ENCODE measurements at places on chromosomes 16 and 17. TPM values are rescaled to one million over a fixed set of nuclear protein-coding genes. Genes with fewer than 3 reads are reported as not detected.
A peak's percentile ranks its signal among the peaks of the same experiment; 100 is the strongest.

TMEM238L gene
- total RNA-seq = not detected

PRAC2 gene
- not detected for total RNA-seq

RPGRIP1L gene
- 17.3 TPM for total RNA-seq

DNA sequence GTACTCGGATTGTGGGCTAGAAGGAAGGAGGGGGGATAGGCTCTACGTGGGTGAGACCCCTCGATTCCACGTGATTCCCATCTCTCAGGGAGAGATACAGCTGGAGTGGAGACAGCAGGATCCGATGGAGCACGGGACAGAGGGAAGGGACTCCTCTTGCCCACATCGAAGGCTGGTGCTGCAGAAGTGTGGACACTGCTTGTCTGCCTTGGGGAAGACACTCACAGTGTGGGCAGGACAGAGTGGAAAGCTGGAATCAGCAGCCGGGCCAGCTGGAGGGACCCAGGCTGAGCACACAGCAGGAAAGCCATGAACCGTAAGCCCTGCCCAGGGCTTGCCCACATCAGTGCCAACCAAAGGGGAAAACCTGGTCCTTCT lies 42.1 kb upstream of the RPH3AL start:
- H3K27ac ChIP-seq = no peak overlapping the region
- DNase-seq = no peak
- no peaks in the 10 kb centered on the region for H3K36me3 ChIP-seq

DNA sequence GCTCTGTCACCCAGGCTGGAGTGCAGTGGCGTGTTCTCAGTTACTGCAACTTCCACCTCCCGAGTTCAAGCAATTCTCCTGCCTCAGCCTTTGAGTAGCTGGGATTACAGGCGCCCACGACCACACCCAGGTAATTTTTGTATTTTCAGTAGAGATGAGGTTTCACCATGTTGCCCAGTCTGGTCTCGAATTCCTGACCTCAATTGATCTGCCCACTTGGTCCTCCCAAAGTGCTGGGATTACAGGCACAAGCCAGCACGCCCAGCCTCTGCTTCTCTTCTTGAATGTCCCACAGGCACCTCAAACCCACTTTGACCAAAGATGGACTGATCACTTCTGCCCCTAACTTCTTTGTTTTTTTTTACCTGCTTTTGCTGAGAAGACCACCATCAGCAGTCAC lies 4.6 kb upstream of the ARL5C start:
- no peak overlapping the region for H3K4me3 ChIP-seq
- peaks cover 7% of the 10 kb centered on the region for H3K4me1 ChIP-seq
- no peak for DNase-seq
- H3K27me3 ChIP-seq = peaks cover 11% of the 10 kb centered on the region

GRCh38 chr17:50210240-50211225 lies 9.1 kb upstream of the COL1A1 start:
- no peaks in the 10 kb centered on the region for H3K36me3 ChIP-seq
- no peak overlapping the region for H3K27ac ChIP-seq
- peak; percentile 66 for DNase-seq

DNA sequence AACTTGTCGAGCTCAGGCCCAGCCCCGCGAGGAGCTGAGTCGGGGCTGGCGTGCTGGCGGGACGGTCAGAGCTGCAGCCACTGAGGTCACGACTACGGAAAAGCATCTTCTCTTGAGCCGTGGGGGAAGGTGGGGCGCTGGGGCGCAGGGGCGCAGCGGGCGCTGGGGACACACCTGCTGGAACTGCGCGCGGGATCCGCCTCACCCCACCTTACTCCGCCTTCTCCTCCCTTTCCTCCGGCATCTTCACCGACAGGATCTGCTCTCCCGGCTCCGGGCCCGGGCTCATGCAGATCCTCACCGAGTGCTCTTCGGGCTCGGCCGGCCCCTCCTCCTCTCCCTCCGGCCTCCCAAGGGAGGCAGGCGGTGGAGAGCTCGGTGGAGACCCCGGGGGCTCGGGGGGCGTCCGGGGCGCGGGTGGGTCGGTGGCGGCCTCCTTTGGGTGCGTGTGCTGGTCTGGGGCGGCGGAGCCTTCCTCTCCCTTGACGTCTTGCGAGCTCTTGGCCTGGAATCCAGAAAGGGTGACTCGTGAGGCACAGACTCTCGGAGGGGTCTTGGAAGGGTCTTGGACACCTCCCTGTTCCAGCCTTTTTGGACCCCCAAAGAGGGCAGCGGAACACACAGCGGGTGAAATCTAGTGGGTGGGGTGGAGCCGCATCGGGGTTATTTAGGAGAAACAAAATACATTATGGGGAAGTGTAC lies 81.8 kb upstream of the KIFC3 start:
- no peaks in the 10 kb centered on the region for H3K4me1 ChIP-seq
- DNase-seq = no peak
- no peak overlapping the region for H3K4me3 ChIP-seq
- no peak overlapping the region for H3K27ac ChIP-seq
- H3K36me3 ChIP-seq = no peaks in the 10 kb centered on the region

- H3K4me3 ChIP-seq = peak overlapping the region; percentile 88
- no peaks in the 10 kb centered on the region for H3K27me3 ChIP-seq
- peak overlapping the region; percentile 87 for H3K27ac ChIP-seq
- peaks cover 73% of the 10 kb centered on the region for H3K36me3 ChIP-seq
- H3K4me1 ChIP-seq = peaks cover 35% of the 10 kb centered on the region
Measured at GRCh38 chr17:7309628-7310027, 2.2 kb downstream of the EIF5A start.

DNA sequence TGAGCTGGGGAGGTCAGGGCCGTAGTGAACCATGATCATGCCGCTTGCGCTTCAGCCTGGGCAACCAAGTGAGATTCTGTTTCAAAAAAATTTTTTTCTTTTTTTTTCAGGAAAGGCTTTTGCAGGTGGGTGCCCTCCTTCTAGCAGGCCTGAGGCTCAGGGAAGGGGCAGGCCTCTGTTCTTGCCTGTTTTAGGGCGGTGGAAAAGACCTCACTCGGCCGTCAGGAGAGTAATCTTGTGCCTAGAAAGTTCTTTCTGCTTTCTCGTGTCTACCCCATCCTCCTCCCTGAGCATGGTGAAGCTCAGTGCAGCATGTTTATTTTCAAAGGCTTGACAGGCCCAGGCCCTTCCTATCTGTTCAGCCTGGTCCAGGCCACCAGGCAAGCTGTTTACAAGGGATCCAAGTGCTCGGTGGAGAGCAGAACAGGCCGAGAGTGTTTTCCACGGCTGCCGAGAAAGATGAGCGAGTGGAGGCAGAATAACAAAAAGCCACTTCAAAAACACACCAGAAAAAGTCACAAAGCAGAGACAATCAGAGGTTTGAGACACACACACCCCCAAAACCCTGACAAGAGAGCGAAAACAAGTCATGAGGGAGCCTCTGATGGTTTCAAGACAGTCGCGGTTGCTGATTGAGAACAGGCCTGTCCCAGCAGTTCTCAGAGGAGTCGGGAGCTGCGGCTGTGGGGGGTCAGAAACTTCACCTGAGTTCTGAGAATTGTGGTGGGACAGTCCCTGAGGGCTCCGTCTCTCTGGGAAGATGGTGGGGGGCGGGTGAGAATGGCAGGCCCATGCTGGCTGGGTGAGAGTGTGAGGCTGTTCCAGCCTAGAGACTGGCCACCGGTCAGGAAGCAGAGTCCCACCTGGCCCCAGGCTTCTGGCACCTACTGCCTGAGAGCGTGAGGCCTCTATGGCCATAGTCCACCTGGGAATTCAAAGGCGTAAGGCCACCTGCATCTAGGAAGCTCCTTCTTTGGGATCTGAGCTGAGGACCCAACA lies 37.5 kb upstream of the CCR7 start:
- H3K4me1 ChIP-seq = no peaks in the 10 kb centered on the region
- H3K36me3 ChIP-seq = no peaks in the 10 kb centered on the region
- no peak for DNase-seq
- no peak overlapping the region for H3K27ac ChIP-seq

DNA sequence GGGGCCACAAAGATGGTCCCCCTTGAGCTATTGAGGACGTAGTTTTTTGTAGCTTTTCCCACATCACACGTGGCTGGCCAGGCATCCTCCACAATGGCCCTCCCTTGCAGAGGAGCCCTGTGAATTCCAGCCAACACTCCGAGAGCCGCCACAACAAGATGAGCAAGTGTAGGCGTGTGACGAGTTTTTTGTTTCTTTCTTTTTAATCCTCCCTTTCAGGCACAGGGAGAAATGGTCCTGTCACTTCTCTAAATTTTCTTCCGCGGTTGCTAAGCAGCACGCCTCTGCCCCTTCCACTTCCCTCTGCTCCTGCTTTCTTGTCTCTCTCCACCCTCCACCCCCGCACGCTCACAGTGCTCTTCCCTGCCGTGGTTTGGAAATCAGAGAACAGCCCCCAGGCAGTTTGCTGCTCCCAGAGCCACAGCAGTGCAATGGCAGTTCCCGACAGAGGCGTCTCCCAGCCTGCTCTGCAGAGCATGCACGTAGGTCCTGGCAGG lies 68.0 kb upstream of the MRTFB start:
- H3K27me3 ChIP-seq = no peaks in the 10 kb centered on the region
- peaks cover 30% of the 10 kb centered on the region for H3K4me1 ChIP-seq
- H3K36me3 ChIP-seq = no peaks in the 10 kb centered on the region
- peak overlapping the region; percentile 71 for H3K4me3 ChIP-seq

DNA sequence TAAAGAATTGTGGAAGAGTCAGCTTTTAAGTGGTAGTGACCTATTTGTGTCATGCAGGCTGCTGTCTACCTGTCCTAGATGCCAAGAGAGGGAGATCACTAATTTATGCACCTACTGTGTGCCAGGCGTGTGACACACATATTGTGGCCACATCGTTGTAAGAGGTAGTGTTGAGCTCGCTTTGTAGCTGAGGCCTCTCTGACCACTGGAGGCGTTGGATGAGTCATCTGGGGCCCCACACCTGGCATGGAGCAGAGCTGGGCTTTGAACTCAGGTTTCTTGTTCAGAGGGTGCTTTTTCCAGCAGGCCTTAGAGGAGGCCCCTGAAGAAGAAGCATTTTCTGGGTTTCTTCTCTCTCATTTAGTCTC lies 52.3 kb upstream of the LGALS9 start:
- H3K4me1 ChIP-seq = peaks cover 41% of the 10 kb centered on the region
- H3K36me3 ChIP-seq = peaks cover 7% of the 10 kb centered on the region
- no peak overlapping the region for H3K27ac ChIP-seq
- peak; percentile 69 for DNase-seq
- H3K27me3 ChIP-seq = no peaks in the 10 kb centered on the region

GRCh38 chr17:7673239-7673638 lies 14.1 kb downstream of the TP53 start:
- no peak overlapping the region for H3K4me3 ChIP-seq
- no peaks in the 10 kb centered on the region for H3K4me1 ChIP-seq
- H3K36me3 ChIP-seq = peaks cover 89% of the 10 kb centered on the region
- DNase-seq = peak; percentile 46
- H3K27ac ChIP-seq = no peak overlapping the region

- H3K27me3 ChIP-seq = no peaks in the 10 kb centered on the region
- no peak overlapping the region for H3K27ac ChIP-seq
- no peak overlapping the region for H3K4me3 ChIP-seq
- H3K36me3 ChIP-seq = peaks cover 6% of the 10 kb centered on the region
- no peak for DNase-seq
Measured at GRCh38 chr16:53886482-53887378, 182.8 kb downstream of the FTO start.
